ENCODE measurements at places on chromosomes 4 and X.

DNA sequence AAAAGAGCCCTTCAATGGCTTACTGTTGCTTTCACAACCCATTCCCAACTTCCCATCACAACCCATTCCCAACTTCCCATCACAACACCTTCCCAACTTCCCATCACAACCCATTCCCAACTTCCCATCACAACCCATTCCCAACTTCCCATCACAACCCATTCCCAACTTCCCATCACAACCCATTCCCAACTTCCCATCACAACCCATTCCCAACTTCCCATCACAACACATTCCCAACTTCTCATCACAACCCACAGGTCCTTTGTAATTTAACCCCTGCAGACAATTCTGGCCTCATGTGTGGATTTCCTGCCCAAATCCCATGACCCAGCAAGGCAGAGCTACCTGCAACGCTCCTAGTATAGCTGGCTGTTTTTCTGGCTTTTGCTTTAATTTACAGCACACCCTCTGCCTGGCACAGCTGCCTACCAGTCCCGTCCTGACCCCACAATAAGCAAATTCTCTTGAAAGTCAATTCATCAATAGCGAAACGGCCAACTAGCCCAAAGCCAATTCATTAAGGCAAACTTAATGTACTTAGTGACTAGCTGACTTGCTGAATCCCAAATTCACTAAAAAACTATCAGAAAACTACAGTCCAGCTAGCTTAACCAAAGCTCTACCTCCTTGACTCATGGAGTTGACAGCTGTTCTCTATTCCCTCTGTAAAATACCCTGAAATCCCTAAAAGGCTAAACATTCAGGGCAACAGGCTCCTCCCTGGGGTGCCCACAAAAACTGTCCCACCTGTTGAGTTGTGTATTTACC, 75.6 kb downstream of the AFAP1 start:
- DNase-seq: no peak

GRCh38 chr4:151031831-151032605, 16.9 kb upstream of the LRBA start:
- DNase-seq: peak; percentile 81

- DNase-seq: no peak
Observed at GRCh38 chr4:3465698-3466671, 2.9 kb downstream of the DOK7 start.

DNA sequence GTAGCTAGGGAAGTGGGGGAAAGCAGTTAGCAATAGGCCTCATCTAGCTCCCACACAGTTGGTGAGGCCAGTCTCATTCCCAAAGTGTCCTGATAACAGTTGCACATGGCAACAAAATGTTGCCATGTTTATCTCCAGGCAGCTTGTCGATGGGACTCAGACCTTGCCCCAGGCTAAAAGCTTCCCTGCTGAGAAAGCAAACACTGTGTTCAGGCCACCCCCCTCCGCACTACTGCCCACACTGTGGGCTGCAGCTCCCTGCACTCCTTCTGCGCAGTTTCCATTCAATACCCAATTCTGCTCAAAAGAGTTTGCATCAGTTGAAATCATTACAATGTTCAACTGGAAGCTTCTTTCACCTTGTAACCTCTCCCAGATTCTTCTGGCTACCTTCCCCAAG, 287.8 kb upstream of the GK2 start:
- DNase-seq: no peak

GRCh38 chr4:146051223-146051622, 112.6 kb upstream of the ZNF827 start:
- DNase-seq: no peak

GRCh38 chr4:39030725-39031124, 1.5 kb downstream of the TMEM156 start:
- no peak for DNase-seq

Data from GDM1 (cell line).